Fibroblast of skin of back (primary cell): ENCODE measurements at places on chromosomes 11 and 22.
A peak's percentile ranks its signal among the peaks of the same experiment; 100 is the strongest.

DNA sequence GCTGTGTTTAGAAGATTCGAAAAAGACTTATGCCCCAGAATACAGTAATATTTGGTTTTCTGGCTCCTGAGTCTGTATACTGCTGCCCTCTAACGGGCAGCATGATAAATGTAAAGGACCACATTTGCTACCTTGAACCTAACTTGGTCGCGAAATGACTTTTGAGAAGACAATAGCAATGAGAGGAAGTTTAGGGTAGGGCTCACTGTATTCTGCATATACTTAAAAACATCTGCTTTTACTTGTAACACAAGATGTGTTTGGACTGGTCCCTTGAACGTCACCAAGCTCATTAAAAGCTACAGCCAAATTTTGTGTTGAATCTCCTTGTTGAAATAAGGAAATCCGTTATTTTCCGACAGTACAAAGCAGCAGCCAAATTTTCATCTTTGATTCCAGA lies 309.1 kb downstream of the SWAP70 start:
- peak; percentile 71 for DNase-seq

GRCh38 chr22:29012101-29012433 lies 49.6 kb downstream of the C22orf31 start:
- no peak for DNase-seq

DNA sequence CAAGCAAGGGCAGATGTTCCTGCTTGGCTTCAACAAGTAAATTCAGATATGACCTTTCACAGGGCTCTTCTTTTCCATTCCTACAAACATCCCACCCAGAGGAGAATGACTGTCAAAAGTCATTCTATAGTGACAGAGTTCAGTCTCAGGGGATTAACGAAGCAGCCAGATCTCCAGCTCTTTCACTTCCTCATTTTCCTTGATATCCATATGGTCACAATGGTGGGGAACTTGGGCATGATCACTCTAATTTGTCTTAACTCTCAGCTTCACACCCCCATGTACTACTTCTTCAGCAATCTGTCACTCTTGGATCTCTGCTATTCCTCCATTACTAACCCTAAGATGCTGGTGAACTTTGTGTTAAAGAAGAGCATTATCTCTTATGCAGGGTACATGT lies 15.0 kb upstream of the OR8B8 start:
- no peak for DNase-seq

DNA sequence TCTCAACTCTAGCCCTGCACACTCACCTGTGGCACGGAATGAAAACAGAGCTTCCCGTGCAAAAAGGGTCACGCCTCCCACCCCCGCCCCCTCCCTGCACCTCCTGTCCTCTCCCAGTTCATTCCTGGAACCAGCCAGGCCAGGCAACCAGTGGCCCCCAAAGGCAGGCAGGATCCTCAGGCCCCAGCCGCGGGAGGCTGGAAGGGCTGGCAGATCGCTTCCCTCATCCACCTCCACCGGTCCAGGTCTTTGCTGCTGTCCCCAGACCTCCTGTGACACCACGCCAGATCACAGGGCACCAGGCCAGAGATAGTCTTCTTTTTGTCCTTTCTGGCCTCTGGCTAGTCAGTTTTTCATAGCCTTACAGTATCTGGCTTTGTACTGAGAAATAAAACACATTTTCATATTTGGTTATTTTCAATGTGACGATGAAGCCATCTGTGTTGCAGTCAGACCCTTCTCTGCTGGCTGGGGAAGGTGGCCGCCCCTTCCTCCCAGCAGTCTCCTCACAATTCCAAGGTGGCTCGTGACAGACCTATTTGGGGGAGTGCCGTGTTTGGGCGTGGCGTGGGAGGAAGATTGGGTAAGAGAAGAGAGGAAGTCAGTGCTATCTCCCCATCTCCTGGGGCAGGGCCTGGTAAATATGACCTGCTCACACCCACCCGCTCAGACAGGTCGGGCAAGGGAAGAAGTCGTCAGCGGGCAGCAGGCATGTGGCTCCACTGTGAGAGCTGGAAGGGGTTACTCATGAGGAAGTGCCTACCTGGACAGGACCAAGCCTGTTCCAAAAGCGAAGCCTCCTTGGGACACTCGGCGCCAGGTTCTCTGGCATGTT lies 9.1 kb downstream of the SSH3 start:
- DNase-seq: no peak

GRCh38 chr11:119282495-119282894 lies 34.4 kb downstream of the MCAM start:
- DNase-seq: no peak

GRCh38 chr22:46586123-46586519 lies 34.1 kb upstream of the GRAMD4 start:
- DNase-seq: no peak

GRCh38 chr22:43401233-43401632 lies 10.6 kb upstream of the MPPED1 start:
- DNase-seq: no peak

GRCh38 chr11:7642747-7643146 lies 30.6 kb downstream of the CYB5R2 start:
- no peak for DNase-seq

DNA sequence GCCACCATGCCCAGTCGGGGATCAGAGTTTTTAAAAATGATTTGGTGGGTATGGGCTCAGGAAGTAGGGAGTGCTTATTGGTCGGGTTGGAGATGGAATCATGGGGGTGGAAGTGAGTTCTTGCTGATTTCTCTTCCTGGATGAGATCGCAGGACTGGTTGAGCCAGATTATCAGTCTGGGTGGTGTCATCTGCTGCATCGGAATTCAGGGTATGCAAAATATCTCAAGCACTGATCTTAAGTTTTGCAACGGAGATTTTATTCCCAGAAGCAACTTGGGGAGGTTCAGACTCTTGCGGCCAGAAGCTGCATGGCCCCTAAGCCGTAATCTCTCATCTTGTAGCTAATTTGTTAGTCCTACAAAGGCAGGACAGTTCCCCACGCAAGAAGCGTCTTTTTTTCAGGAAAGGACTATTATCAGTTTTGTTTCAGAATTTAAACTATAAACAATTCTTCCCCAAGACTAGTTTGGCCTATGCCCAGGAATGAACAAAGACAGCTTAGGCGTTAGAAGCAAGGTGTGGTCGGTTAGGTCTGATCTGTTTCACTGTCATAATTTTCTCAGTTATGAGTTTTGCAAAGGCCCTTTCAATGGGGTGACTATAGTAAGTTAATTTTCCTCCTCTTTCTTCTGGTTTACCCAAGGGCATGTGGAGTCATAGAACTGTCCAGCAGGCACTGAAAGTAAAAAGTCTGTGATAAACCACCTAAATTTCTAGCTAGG lies 1.4 kb upstream of the PIWIL3 start:
- peak; percentile 8 for DNase-seq
